Right lobe of liver (tissue), 6 donors: ENCODE measurements at places on chromosomes 7 and 10.
A peak's percentile ranks its signal among the peaks of the same experiment; 100 is the strongest.

DNA sequence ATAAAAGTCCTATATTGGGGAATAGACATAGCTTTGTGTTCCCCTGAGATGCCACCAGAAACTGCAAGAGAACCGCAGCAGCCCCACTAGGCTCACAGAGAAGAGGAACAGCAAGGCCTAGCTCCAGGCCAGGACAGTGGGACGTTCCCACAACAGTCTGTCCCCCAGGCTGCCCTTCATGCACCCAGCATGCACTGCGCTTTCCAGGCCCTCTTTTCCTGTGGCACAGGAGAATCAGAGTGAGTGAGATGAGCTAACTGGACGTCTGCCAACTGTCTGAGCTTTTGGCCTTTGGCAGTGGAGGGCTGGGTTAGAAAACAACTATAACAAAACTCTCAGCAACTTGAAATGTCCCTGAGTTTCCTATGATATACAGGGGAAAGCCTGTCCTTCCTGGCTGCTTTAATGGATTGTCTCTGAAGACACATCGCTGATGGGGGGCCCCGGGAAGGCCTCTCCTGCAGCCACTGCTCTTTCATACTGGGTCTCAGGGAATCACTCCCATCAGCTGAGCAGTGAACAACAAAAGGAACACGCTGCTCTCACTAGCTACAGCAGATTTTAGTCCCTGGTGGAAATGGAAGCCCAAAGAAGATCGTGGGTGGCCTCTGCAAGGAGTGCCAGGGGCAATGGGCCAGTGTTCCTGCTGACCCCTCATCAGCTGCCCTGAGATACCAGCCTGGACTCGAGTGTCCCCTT, 53.5 kb downstream of the PODXL start:
- H3K27ac ChIP-seq = peak overlapping the region; percentile 37
- H3K27me3 ChIP-seq = no peaks in the 10 kb centered on the region
- peak; percentile 89 for DNase-seq
- H3K4me1 ChIP-seq = no peaks in the 10 kb centered on the region
- H3K4me3 ChIP-seq = no peak overlapping the region

GRCh38 chr10:5595994-5596471, 70.4 kb downstream of the ASB13 start:
- H3K4me3 ChIP-seq = no peak overlapping the region
- no peaks in the 10 kb centered on the region for H3K27me3 ChIP-seq
- no peak for DNase-seq
- H3K4me1 ChIP-seq = no peaks in the 10 kb centered on the region
- no peaks in the 10 kb centered on the region for H3K36me3 ChIP-seq

DNA sequence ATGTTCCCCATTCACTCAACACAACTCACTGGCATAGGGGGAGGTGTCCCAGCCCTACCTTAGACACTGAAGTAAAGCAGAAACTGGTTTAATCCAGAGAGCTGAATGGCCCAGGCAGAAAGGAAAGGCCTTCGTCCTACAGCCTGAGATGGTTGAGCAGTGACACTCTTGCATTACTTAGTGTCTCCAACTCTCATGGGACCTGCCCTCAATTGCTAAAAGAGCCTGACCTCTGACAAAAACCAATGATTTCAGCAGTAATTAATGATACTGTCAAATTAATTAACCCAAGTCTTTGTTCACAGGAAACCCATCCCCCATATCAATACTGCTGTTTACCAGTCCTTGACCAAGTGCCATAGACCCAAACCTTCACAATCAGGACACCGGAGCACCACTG, 48.6 kb downstream of the ICA1 start:
- no peaks in the 10 kb centered on the region for H3K4me1 ChIP-seq
- no peaks in the 10 kb centered on the region for H3K36me3 ChIP-seq
- no peaks in the 10 kb centered on the region for H3K27me3 ChIP-seq
- no peak overlapping the region for H3K4me3 ChIP-seq
- H3K27ac ChIP-seq = peak overlapping the region; percentile 69
- no peak for DNase-seq

GRCh38 chr7:128860158-128861073, 2.2 kb upstream of the ATP6V1F start:
- DNase-seq = no peak
- no peak overlapping the region for H3K27ac ChIP-seq
- peaks cover 10% of the 10 kb centered on the region for H3K4me1 ChIP-seq

DNA sequence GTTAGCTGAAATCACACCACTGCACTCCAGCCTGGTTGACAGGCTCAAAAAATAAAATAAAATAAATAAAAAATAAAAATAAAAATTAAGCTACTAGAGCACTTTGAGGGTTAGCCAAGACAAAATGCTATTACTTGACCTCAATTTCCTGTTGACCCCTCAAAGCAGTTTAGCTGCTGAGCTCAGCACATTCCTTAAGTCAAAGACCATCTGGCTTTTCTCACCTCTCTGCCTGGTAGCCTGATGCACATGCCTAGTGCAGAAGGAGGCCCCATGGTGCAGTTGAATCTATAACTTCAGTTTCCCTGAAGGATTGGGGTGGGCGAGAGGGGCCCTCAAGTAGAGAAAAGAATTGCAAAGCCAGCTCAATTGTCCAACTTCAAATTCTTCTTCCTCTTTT, 211.1 kb upstream of the GALNT17 start:
- H3K36me3 ChIP-seq = no peaks in the 10 kb centered on the region
- no peaks in the 10 kb centered on the region for H3K27me3 ChIP-seq
- H3K4me3 ChIP-seq = no peak overlapping the region
- no peaks in the 10 kb centered on the region for H3K4me1 ChIP-seq

- no peak overlapping the region for H3K4me3 ChIP-seq
- no peak for DNase-seq
Measured at GRCh38 chr7:12493863-12494686, 76.4 kb upstream of the SCIN start.

- no peaks in the 10 kb centered on the region for H3K36me3 ChIP-seq
- no peak overlapping the region for H3K4me3 ChIP-seq
- H3K27ac ChIP-seq = no peak overlapping the region
- no peaks in the 10 kb centered on the region for H3K27me3 ChIP-seq
- H3K4me1 ChIP-seq = no peaks in the 10 kb centered on the region
Measured at GRCh38 chr7:2649139-2649838, 17.5 kb downstream of the TTYH3 start.

DNA sequence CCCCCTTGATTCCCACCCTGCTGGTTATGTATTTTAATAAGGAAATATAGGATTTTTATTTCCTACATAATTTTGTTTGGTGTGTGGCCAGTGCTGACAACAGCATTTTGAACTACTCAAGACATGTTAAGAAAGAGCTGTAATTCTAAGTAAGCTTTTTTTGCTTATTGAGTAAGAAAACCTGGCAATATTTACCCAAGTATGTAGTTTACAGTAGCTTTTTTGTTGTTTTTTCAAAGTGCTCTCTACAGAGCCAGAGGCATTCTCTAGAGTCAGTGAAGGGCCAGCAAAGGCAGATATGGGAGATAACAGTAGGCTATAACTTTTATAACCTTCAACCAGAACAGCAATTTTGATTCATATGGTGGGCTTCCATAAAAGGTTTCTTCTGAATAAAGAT, 63.2 kb upstream of the TMEM168 start:
- no peak for DNase-seq
- H3K27me3 ChIP-seq = no peaks in the 10 kb centered on the region

- H3K4me3 ChIP-seq = no peak overlapping the region
- DNase-seq = no peak
- no peaks in the 10 kb centered on the region for H3K36me3 ChIP-seq
- no peaks in the 10 kb centered on the region for H3K4me1 ChIP-seq
Measured at GRCh38 chr10:22183771-22184461, 33.9 kb downstream of the EBLN1 start.

GRCh38 chr10:132482090-132482800, 55.3 kb upstream of the INPP5A start:
- no peak overlapping the region for H3K27ac ChIP-seq
- no peaks in the 10 kb centered on the region for H3K4me1 ChIP-seq
- DNase-seq = no peak
- no peak overlapping the region for H3K4me3 ChIP-seq
- H3K36me3 ChIP-seq = no peaks in the 10 kb centered on the region
- H3K27me3 ChIP-seq = no peaks in the 10 kb centered on the region

DNA sequence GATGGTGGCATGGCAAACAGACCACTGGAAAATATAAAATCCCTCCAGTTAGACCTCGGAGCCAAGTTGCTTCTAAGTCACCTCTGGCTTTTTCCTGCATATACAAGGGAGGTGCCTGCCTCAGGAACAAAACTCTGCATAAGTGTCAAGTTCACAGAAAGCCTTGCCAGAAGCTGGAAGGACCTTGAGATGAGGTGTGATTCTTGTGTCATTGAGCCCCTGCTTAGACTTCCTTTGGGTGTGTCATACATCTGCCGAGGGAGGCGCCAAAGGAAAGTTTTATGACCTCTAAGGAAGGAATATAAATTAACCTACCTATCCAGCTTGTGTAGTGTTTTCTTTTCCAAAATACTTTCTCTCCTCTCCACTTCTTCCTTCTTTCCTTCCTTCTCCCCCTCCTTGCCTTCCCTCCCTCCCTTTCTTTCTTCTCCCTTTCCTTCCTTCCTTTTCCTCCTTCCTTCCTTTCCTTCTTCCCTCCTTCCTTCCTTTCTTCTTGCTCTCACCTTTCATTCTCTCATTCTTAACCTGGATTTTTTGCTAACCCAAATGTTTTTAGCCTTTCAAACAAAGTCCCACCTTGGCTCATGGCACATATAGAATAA, 75.2 kb downstream of the TRIL start:
- no peaks in the 10 kb centered on the region for H3K36me3 ChIP-seq
- no peak overlapping the region for H3K27ac ChIP-seq
- H3K4me1 ChIP-seq = no peaks in the 10 kb centered on the region
- no peaks in the 10 kb centered on the region for H3K27me3 ChIP-seq
- DNase-seq = no peak

- no peak for DNase-seq
- H3K4me3 ChIP-seq = no peak overlapping the region
- H3K36me3 ChIP-seq = no peaks in the 10 kb centered on the region
- no peaks in the 10 kb centered on the region for H3K4me1 ChIP-seq
Measured at GRCh38 chr10:44422570-44423101, 37.7 kb upstream of the CXCL12 start.

GRCh38 chr7:134935701-134936100, 50.6 kb upstream of the AGBL3 start:
- H3K27ac ChIP-seq = no peak overlapping the region
- DNase-seq = no peak
- no peaks in the 10 kb centered on the region for H3K27me3 ChIP-seq
- H3K4me3 ChIP-seq = no peak overlapping the region

DNA sequence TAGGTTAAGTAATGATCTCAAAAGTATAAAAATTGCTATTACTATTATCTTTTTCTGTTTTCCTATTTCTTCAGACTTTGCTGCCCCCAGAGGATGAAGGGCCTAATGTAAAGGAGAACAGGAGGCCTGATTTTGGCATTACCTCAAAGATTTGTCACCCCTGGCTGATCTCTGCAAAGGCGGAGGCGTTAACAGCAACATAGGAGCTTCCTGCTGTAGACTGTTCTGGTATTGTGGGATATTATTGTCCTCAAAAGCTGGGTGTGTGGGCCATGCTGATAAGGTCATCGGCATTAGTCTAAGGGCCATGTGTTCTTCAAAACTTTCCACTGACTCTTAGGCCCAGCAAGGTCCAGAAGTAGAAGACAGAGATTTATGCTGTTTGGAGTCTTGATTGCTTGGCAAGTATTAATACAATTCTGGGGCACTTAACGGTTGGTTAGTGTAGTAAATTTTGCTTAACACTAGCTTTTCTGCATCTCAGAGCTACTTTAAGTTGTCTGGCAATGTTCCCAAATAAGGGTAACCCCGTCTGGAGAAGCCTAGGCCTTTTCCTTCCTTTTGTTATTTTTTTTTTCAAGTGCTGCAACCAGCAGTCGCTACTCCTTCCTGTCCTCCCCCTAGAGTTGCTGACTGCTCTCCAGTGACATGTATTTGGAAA, 14.0 kb upstream of the ENTPD1 start:
- DNase-seq = no peak
- no peaks in the 10 kb centered on the region for H3K4me1 ChIP-seq
- H3K36me3 ChIP-seq = no peaks in the 10 kb centered on the region
- H3K4me3 ChIP-seq = no peak overlapping the region
- no peak overlapping the region for H3K27ac ChIP-seq
- no peaks in the 10 kb centered on the region for H3K27me3 ChIP-seq

DNA sequence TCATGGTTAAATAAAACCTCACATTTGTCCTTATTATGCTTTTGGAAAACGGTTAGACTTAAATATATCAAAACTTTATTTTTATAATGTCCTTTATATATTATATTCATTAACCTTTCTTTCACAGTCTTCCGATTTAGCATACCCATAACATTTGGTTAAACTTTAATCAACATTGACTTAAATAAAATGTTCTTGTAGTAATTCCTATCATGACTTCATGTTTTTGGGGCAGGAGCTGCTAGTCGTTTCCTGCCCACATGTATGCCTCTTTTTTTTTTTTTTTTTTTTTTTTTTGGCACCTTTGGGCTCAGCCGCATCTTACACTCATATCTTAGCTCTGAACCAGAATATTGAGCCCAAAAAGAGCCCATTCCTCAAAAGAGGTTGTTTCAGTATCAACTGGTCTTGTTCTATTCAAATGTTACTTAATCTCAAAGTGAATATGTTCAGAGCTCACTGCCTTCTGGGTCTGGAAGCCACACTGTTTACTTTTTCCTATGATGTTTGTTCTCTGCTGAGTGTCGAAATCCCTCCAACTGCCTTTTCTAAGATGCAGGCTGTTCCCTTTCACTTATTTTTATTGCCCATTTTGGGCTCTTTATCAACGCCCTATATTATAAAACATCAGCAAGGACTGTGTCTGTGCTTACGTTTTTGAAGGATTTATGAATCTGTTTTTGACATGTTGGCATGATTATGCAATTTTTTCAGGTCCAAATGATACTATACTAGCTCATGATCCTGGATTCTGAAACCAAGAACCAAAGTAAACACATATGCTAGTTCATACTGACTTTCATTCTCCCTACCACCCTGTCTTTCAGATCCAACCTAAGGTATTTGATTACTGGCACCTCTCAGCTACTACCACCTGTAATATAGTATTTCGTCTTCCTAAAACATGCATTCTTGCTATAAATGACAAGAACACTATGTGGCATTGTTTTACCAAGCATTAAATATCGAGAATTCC, 914.4 kb downstream of the PCDH15 start:
- no peaks in the 10 kb centered on the region for H3K36me3 ChIP-seq
- H3K4me1 ChIP-seq = peaks cover 12% of the 10 kb centered on the region
- peak overlapping the region; percentile 4 for H3K27ac ChIP-seq
- no peaks in the 10 kb centered on the region for H3K27me3 ChIP-seq

GRCh38 chr7:43044511-43044910, 67.9 kb upstream of the HECW1 start:
- no peak overlapping the region for H3K27ac ChIP-seq
- DNase-seq = no peak
- no peaks in the 10 kb centered on the region for H3K27me3 ChIP-seq
- no peaks in the 10 kb centered on the region for H3K36me3 ChIP-seq

DNA sequence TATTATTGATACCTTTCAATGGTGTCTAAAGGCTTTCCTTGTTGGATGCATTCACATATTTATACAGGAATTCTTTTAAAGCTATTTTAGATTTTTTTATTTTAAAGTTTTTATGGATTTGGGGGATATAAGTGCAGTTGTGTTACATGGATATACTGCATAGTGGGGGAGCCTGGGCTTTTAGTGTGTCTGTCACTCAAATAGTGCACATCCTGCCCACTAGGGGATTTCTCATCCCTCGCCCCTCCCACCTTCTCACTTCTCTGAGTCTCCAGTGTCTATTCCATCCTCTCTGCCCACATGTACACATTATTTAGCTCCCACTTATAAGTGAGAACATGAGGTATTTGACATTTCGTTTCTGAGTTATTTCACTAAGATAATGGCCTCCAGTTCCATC, 154.0 kb upstream of the MKI67 start:
- no peak for DNase-seq
- no peak overlapping the region for H3K27ac ChIP-seq
- no peak overlapping the region for H3K4me3 ChIP-seq
- no peaks in the 10 kb centered on the region for H3K4me1 ChIP-seq
- no peaks in the 10 kb centered on the region for H3K27me3 ChIP-seq

GRCh38 chr7:6621195-6622133, 6.1 kb downstream of the ZNF853 start:
- H3K27me3 ChIP-seq = no peaks in the 10 kb centered on the region
- no peaks in the 10 kb centered on the region for H3K4me1 ChIP-seq
- no peak for DNase-seq
- H3K27ac ChIP-seq = no peak overlapping the region
- H3K36me3 ChIP-seq = no peaks in the 10 kb centered on the region
